Lung (tissue), 17 donors: ENCODE measurements at places on chromosomes 16 and 17. TPM values are rescaled to one million over a fixed set of nuclear protein-coding genes. Genes with fewer than 3 reads are reported as not detected.
A peak's percentile ranks its signal among the peaks of the same experiment; 100 is the strongest.

- DNase-seq: no peak
These were observed 21.9 kb upstream of the FAAP100 start for GRCh38 chr17:81573794-81574642.

Gene SNX20
- polyA plus RNA-seq: 4.1 TPM

GRCh38 chr17:54937018-54937417 is 31.4 kb downstream of the COX11 start:
- DNase-seq: no peak

DNA sequence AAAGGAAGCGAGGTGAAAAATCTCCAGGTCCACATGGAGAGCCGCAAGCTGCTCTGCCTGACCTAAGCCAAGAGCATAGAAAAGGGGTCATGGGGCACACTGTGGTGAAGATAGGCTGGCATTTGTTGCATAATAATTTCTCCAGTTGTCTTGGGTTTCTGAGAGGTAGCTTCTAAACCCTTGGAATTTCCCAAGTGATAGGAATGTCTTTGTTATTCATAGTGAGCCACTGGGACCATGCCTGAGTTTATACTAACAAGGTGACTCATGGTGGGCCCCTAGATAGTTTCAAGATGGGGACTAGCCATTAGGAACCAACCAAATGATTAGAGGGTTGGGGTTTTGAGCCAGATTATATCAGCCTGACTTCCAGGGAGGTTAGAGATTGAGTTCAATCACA is 25.6 kb downstream of the SOST start:
- no peak for DNase-seq

DNA sequence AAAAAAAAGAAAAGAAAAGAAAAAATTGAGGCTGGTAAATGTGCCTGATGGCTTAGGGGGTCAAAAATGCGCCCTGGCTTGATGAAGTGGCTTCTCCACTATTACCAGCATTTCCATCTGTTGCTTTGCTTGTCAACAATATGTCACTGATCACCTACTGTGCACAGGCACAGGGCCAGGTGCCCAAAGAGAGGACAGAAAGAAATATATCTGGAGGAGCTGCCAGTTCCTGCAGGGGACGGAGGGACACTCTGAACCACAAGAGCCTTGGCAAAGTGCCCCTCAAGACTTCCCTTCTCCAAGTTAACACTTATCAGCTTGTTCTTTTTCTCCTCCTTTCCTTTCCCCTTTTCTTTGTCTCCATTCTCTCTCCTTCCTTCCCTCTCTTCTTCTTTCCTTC is 34.7 kb downstream of the GINS3 start:
- no peak for DNase-seq

- DNase-seq: no peak
These were observed 19.6 kb upstream of the APPBP2 start for GRCh38 chr17:60545465-60546191.

Gene KIF19
- polyA plus RNA-seq: 4.2 TPM

DNA sequence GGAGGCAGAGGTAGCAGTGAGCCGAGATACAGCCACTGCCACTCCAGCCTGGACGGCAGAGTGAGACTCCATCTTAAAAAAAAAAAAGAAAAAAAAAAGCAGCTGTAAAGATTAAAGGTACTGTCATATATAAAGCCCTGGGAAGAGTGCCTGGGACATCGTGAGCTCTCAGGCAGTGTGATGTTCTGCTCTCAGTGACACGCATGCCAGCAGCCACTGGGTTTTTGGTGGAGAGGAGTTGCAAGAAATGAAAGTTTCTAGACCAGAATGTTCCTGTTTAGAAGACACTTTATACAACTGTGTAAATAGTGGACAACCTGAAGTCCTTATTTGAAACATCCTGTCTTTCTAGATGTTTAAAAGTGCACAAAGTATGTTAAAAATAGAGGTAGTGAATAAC is 213.2 kb downstream of the IRF8 start:
- no peak for DNase-seq

- DNase-seq: peak; percentile 70
These were observed 11.2 kb downstream of the EPN2 start for GRCh38 chr17:19248151-19248927.

- no peak for DNase-seq
These were observed 1.7 kb downstream of the ANKRD13B start for GRCh38 chr17:29594519-29595090.

GRCh38 chr16:75787440-75787839 is 61.1 kb upstream of the CPHXL start:
- no peak for DNase-seq

GRCh38 chr16:89765292-89765830 is 44.0 kb downstream of the ZNF276 start:
- no peak for DNase-seq

DNA sequence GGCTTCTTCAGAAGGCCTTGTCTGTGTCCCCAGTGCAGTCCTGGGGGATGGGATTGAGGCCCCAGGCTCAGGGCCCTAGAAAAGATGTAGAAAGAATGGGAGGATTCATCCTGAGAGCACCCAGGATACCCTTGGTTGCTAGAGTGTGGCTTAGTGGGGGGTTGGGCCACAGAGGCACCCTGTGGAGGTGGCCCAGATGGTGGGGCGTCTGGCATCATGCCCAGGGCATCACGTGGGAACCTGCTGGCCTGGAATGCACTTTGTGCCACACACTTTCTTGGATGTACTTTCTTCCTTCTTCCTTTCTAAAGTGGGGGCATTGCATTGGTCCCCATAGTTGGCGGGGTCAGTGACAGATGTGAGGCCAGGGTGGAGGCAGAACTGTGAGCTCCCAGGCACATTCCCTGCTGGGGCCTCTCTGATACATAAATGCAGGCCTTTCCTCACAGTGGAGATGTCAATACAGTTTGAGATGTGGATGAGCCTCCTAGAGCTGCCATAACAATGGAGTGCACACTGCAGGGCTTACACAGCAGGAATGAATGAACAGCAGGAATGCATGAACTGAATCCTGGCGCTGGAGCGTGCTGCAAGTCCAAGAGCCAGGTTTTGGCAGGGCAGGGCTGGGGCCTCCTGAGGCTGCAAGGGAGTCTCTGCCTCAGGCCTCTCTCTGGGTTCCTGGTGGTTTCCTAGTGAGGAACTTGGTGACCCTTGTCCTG is 43.3 kb downstream of the MGAT5B start:
- DNase-seq: no peak

DNA sequence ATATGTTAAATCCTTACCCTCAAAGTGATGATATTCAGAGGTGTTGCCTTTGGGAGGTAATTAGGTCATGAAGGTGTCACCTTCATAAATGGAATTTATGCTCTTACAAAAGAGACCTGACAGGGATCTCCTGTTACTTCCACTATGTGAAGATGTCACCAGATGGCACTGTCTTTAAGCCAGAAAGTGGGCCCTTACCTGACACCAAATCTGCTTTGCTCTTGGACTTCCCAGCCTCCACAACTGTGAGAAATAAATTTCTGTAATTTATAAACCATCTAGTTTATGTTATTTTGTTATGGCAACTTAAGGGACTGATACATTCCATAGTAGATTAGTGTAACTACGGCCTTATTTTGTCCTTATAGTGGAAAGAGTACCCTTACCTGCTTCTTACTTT is 358.3 kb upstream of the SALL1 start:
- DNase-seq: no peak

GRCh38 chr16:74201576-74201975 is 95.0 kb upstream of the PSMD7 start:
- no peak for DNase-seq

Gene FAM117A
- 8.6 TPM for polyA plus RNA-seq

DNA sequence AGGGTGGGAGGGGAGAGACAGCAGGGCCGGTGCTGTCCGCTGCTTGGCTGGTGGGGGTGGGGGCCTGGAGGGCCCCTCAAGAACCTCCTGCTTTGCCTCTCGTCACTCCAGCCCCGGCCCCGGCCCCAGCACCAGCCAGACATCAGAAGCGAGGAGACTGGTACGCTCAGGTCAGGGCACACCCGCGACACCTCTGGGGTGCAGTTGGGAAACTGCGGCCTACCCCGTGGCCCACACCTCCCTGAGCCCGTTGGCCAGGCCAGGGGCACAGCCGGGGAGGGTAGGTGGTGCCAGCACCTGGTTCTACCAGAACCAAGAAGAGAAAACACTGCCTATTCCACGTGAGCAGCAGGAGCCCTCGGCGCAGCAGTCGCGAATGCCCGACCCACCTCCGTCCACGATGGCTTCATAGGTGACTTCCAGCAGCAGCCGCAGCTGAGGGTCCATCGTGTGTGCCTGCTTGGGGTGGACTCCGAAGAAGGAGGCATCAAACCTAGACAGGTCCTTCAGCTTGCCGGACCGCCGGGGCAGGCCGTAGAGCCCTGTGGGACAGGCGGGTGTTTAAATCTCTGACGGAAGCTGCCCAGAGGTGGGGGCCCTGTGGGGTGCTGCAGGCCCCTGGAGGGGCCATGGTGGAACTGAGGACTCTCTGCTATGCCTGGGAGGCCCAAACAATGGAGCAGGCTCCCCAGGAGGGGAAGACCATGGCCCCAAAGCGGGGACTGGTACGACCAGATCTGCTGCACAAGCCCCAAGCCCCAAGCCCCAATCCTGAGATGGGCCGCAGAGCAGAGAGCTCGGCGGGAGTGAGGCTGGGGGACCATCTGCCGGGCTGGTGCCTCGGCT is 2.9 kb downstream of the FASN start:
- no peak for DNase-seq

DNA sequence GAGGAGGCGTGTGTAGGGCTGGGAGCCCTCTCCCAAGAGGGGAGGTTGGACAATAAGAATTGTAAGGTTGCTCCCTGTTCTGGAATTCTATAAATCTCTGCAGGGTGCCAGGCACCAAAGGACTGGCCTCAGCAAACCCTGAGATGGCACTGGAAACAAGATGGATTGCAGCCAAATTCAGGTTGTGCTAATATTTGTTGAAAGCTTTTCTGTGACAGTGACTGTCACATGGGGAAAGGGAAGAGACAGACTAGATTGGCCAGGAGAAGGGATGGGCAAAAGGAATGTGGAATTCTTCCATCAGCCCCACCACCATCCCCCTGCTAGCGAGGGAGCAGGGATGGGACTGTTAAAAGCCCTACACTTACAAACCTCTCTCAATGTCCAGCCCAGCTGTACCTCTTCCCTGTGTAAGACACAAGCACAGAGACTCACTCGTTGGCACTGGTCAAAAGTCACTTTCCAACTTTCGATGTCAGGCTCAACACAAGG is 62.4 kb downstream of the SOX9 start:
- no peak for DNase-seq

DNA sequence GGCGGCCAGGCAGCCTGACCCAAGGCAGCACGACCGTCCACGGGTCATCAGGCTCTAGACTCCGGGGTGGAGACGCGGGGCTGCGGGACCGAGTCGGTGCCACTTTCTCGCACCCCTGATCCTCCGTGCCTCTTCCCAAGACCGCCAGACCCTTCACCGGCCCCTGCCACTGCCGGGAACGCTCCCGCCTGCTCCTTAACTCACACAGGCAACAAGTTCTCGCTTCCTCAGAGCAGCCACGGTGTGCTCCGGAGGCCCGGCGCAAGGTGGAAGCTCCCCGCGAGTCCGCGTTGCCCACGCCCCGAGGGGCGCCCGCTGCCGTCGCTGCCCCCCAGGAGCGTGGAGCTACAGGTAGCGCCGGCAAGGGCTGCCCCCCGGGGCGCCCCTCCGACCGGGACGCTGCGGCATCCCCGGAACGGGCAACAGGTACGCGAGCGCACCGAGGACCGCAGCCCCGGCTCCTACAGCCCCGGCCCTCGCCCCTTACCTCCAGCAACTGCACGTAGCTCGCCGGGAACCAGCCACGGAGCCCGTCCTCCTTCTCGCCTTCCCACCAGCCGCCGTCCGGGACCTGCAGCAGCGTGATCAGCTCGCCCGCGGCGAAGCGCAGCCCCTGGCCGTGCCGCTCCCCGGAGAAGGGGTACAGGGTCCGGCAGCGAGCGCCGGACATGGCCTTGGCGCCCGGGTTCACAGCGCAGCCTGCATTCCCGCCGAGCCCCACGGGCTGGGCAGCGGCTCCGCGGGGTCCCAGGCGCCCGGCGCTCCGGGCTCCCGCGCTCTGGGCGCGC is 491 bp downstream of the GAS7 start:
- DNase-seq: peak; percentile 31

DNA sequence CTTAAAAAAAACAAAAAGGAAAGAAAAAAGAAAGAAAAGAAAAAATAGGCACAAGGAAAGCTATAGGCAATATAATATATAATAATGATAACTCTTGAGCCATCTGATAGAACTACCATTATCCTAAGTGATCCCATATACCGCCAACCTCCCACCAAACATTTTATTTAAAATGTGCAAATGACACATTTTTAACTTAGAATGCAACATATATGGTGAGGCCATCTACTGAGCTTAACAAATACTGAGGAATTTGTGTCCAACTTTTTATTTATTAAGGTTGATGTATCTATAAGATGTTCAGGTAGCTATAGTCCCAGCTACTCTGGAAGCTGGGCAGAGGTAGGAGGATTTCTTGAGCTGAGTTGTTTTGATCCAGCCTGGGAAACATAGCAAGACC is 14.4 kb upstream of the APPBP2 start:
- no peak for DNase-seq

Gene RPRML
- polyA plus RNA-seq: not detected

DNA sequence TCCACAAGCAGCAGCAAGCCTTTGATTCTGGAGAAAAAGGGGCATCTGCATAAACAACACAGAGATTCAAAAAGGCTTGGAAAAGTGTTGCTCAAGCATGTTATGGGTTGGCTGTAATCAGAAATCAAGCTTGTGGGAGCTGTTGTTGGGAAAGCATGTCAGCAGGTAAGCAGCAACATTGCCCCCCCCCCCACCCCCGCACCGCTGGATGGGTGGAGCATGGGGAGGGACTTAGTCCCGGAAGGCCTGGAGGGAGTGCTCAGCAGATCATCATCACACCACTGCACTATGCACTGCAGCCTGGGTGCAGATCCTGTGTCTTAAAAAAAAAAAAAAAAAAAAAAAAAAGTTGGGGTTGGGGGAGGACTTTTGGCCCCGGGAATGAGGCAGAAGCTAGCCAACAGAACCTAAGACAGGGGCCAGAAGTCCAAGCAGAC is 16.8 kb upstream of the AKAP1 start:
- DNase-seq: no peak

DNA sequence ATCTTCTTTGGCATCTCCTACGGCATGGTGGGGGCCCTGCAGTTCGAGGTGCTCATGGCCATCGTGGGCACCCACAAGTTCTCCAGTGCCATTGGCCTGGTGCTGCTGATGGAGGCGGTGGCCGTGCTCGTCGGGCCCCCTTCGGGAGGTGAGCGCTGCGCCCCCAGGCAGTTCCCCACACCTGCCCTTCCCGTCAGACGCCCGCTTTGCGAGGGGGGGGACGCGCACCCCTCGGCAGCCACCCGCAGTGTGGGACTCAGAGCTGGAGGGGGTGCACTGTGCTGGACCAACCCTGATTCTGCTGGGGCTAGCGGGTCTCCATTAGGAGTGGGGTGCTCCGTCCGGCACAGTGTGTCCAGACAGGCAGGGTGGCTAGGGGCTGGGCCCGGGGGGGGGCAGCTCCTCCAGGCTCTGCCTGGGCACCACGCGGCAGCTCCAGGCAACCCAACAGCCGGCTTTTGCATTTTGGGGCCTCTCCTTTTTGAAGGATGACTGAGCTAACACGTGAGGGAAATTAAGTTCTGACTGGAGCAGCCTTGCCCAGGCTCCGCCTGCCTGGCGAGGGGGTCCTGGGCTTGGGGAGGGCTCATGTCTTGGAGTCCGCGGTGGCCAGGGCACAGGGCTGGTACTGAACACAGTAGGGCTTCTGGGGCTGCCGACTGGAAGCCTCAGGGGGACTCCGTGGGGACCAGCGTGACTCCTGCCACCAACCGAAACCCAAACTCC is 9.1 kb downstream of the SLC16A3 start:
- DNase-seq: no peak

Gene SLC25A11
- polyA plus RNA-seq: 72.1 TPM

Gene FOXK2
- polyA plus RNA-seq: 23.4 TPM

Gene SNAI3
- polyA plus RNA-seq: 3.2 TPM
